ENCODE measurements at places on chromosomes 2 and 18. TPM values are rescaled to one million over a fixed set of nuclear protein-coding genes. Genes with fewer than 3 reads are reported as not detected.

CYP27C1 gene
- 0.80 TPM for polyA plus RNA-seq

GDF7 gene
- 0.56 TPM for polyA plus RNA-seq

SOS1 gene
- polyA plus RNA-seq: 5.8 TPM

SLC9A4 gene
- polyA plus RNA-seq: 2.0 TPM

TNFRSF11A gene
- polyA plus RNA-seq: 2.2 TPM

GALNT13 gene
- not detected for polyA plus RNA-seq

DUSP2 gene
- polyA plus RNA-seq: 2.8 TPM

PID1 gene
- polyA plus RNA-seq: 3.5 TPM

SLC16A14 gene
- polyA plus RNA-seq: 2.6 TPM

GNAL gene
- 1.6 TPM for polyA plus RNA-seq
